ENCODE measurements at places on chromosomes 7 and 10.

GRCh38 chr10:11488126-11488525, 123.3 kb downstream of the USP6NL start:
- no peak for DNase-seq

DNA sequence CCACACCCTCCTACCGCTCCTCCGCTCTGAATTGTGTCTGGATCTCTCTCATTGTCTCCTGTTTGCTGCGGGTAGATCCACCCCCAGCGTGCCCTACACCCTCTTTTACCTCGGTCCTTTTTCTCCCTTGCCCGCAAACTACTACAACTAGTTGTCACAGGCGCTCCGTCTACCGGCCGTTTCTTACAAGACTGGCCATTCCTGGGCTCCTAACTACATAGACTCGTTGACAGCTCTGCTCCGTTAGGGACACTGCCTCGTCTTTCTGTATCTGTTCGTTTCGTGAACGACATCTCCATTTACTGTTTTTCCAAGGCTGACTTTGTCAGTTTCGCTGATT, 786 bp downstream of the TAF3 start:
- no peak for DNase-seq

- no peak for DNase-seq
Observed at GRCh38 chr7:94832051-94832450, 75.3 kb upstream of the PPP1R9A start.

- no peak for DNase-seq
Observed at GRCh38 chr10:99926925-99927720, 82.6 kb downstream of the DNMBP start.

DNA sequence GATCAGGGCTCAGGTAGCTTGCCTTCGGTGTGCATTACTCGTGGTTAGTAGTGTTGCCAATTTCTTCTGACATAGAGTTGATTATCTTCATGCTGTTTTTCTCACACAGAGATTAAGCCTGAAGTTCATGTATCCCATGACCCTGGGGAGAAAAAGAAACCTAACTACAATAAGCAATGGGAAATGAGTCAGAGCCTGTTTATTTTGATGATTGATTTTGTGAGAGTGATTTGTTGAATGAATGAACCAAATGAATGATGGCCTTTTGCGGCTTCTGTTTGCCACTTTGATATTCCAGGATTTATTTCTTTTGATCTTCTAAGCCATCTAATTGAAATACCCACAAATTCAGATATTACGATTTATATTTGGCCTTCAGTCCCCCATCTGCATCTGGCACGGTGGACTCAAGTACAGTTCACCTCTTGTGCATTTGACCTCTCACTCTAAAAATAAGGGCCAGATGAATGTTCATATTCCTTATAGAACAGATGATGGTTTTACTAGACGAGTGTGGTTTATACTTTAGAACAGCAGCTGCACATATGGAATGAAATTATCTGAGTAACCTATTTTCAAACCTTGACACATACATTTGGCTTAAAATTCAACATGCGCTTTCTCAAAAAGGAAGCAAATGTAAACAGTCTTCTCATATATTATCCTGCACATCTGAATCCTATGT, 110.7 kb downstream of the PLCE1 start:
- no peak for DNase-seq

DNA sequence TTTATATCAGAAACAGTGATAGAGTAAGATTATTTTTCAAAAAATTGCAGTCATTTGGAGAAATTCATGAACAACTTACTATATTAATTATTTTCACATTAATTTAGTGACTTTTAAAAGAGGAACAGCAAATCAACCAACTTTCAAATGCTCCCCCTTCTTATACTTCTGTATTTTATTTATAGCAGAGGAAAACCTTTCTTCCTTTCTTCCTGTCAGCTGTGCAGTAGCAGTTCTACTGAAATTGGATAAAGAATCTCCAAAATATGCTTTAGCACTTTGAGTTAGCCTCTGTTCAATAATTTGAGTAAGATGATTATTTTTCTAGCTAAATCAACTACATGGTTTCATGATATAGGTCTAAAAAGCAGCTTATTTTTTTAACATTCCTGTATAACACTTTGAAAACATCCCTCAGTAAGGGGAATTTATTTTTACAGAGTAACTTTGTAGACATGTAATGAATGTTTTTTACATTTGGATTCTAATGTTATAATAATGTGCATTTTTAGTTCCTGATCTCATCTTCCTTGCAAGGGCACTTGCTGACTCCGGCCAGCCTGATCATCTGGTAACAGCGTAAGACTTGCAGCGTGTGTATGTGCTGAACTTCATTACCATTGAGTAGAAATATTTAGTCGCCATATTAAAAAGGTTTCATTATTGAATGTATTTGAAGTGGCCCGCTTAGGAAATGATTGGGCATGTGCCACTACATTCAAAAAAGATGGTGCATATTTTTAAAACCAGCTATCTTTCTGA, 158.3 kb upstream of the HDAC9 start:
- DNase-seq, result no peak

DNA sequence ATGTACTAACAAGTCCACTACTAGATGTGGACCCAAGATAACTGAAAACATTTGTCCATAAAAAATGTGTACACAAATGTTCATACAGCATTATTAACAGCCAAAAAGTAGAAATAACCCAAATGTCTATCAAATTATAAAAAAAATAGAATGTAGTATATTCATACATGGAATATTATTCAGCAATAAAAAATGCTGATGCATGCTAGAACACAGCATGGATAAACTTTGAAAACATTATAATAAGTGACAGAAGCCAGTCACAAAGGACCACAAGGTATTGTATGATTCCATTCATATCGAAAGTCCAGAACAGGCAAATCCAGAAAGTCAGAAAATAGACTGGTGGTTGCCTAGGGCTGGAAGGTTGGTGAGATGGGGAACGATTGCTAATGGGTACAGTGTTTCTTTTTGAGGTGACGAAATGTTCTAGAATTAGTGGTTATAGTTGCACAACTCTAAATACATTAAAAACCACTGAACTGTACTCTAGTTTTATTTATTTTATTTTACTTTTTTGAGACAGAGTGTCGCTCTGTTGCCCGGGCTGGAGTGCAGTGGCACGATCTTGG, 43.3 kb upstream of the ANLN start:
- no peak for DNase-seq

- DNase-seq, result no peak
Observed at GRCh38 chr7:66466081-66466600, 162.5 kb upstream of the KCTD7 start.

DNA sequence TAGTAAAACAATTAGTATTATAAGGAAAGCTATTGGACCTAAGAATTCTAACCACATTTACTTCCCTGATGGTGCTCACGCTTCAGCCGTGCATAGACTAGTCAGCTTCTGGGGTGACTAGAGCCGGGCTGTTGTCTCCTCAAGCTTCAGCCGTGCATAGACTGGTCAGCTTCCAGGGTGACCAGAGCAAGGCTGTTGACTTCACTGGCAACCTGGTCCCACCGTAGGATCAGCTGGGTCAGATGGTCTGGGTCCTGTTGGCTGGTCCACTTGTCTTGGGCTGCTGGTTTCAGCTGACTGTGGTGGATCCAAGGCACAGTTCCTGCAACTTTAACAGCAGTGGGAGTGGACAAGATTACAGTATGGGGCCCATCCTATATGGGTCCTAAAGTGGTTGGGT, 99.4 kb downstream of the TRIM24 start:
- DNase-seq, result no peak

DNA sequence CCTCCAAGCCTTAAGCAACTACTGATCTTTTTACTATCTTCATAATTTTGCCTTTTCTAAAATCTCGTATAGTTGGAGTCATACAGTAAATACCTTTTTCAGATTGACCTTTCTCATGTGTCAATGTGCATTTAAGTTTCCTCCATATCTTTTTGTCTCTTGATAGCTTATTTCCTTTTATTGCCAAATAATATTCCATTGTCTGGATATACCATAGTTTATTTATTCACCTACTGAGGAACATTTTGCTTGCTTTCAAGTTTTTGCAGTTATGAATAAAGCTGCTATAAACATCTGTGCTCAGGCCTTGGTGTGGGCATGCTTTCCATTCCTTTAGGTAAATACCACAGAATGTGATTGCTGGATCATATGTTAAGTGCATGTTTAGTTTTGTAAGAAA, 161.2 kb upstream of the GNAI1 start:
- no peak for DNase-seq

DNA sequence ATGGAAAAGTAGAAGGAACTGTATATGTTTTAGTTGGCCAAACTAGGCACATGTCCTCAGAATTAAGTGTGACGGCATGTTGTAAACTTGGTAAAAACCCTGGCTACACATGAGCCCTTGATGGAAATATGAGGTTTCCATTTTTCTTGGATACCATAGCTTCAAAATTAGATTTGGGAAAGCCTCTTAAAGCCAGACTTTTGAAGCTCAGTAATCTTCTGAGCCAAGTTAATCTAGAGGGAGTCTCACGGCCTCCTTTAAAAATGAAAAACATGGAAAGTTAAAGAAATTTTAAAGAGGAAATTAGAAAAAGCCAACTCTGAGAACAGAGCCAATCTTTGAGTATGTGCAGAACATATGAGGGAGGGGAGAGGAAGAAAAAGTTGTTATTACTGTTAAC, 376.0 kb downstream of the CTNNA3 start:
- no peak for DNase-seq

GRCh38 chr7:108358553-108358952, 97.7 kb downstream of the NRCAM start:
- DNase-seq, result no peak

Measured in activated CD8-positive, alpha-beta memory T cell treated with anti-CD3 and anti-CD28 coated beads for 1 hour (primary cell).